Left lobe of liver (tissue), 2 donors: ENCODE measurements at places on chromosomes 2 and 18.
A peak's percentile ranks its signal among the peaks of the same experiment; 100 is the strongest.

- no peak for DNase-seq
These were observed 583.4 kb downstream of the ZEB2 start for GRCh38 chr2:143936538-143936847.

- no peak for DNase-seq
These were observed 8.7 kb upstream of the ADGRF3 start for GRCh38 chr2:26355038-26355995.

- DNase-seq: no peak
These were observed 225.0 kb downstream of the THSD7B start for GRCh38 chr2:136990316-136990715.

DNA sequence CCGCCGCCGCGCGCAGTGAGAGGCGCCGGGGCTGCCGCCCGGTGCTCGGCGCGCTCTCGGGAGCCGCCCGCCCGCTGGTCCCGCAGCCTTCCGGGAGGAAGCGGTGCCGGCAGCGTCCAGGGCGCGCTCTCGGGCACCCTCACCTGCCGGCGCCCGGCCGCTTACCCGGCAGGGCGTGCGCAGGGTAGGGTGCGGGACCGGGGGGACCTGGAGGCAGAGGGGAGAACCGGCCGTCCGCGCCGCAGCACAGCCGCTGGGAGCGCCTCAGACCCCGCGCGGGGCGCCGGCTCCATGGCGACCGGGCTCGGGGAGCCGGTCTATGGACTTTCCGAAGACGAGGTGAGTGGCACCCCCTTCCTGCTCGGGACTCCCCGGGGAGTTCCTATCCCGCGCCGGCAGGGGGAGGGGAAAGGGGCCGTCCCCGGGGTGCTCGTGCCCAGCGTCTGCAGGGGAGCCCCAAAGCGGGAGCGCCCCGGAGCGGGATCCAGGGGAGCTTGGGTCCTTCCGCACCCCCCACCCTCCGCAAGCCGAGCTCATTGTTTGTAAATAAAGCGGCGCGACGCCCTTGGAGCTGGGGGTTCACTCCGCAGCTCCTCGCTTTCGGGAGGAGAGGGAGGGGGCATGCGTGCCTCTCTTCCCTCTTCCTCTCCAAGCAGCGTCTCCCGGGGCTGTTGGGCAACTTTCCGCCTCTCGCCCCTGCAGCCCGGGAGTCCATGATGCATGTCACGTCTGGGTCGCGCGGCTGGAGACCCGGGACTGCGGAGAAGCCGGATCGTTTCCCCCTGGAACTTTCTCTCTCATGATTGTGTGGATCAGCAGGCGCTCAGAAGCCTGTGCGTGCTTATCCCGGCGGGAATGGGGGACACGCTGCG, 580 bp downstream of the NEDD4L start:
- peak; percentile 60 for DNase-seq

- no peak for DNase-seq
These were observed 34.5 kb downstream of the SLC4A3 start for GRCh38 chr2:219661955-219662395.

GRCh38 chr18:75638776-75639471, 211.4 kb upstream of the SMIM21 start:
- DNase-seq: no peak

DNA sequence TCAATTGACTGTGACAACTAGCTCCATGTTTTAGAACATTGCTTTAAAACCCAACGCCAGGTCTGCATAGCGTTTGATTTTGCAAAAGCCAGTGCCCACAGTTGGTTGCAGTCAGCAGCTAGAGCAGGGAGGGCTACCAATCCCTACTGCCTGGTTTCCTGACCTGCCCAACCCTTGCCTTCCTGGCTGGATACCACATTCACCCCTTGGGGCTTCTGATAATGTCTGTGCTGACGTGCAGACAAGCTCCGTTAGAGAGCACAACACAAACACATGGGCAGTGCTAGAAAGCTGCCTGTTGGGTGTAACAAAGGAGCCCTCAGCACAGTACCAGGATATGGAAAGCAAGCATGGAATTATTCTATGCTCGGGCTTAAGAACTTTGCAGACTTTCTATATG, 71.4 kb upstream of the THSD7B start:
- DNase-seq: no peak

GRCh38 chr18:68764016-68764415, 33.9 kb upstream of the CCDC102B start:
- no peak for DNase-seq

- no peak for DNase-seq
These were observed 63.0 kb downstream of the REEP1 start for GRCh38 chr2:86274265-86274917.

GRCh38 chr18:26550998-26551694, 2.8 kb upstream of the KCTD1 start:
- DNase-seq: no peak
